GM19239 (cell line): ENCODE measurements at places on chromosomes 5 and 9.

DNA sequence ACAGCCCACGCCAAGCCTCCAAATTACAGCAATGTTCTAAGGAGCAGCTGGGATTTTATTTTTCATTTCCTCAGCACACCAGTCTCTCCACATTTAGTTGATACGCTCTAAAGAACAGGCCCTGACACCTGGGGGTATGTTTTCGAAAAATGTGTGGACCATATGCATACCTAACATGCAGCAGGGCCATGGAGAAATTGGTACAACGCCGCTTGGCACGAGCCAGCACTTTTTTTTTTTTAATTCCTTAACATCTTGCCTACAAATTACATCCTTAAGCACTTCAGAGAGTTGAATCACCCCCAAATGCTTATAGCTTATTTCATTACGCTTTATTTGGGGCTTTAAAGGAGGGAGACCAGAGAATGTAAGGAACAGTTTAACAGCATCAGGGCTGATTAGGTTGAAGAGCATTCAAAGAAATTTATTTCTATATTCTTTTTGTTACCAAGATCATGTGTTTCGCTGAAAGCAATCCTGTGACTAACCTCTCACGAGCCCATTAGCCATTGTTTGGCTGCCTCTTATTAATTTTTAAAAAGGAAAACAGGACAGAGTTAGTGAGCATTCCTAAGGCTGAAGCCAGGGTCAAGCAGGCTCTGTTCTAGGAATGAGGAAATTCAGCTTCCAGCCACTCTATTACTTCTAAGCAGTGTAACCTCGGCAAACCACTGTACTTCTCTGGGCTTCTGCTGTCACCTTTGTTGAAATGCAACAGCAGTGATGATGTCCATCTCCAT is 173.8 kb downstream of the ACTL7B start:
- DNase-seq, result no peak

DNA sequence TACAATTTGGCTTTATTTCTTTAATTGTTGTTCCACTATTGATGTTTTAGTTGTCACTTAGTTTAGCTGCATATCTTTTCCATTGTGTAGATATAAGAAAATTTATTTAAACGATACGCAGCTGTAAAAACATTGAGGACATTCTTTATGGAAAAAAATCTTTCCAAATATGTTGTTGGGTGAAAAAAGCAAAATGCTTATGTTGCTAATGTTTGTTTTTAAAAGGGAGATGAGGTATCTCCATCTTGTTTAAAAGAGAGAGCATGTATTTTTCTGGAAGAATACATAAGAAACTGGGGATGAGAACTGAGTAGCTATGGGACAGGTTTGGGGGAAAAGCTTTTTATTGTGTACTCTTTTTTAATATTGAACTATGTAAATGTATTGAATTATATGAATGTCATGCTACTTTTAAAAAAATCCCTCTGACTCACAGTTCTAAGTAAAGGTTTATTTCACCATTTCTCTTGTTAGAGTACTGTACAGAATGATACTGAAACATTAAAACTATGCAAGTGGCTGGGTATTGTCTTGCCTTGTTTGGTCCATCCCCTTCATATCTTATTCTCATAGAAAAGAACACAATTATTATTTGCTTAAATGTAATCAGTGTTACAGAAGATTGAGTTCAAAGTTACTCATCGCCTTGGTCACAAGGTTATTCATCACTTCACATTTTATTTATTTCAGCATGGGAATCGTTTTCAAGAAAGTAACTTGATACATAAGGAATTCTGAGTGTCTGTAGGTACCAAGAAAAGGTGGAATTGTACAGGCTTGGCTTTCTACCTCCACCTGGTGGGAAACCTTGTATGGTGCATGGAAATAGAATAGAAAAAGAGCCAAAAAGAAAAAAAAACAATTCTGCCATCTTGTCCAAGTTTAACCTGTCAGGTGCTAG is 85.8 kb downstream of the RIC1 start:
- no peak for DNase-seq

GRCh38 chr5:169219351-169219750 is 81.6 kb downstream of the SLIT3 start:
- DNase-seq, result no peak

DNA sequence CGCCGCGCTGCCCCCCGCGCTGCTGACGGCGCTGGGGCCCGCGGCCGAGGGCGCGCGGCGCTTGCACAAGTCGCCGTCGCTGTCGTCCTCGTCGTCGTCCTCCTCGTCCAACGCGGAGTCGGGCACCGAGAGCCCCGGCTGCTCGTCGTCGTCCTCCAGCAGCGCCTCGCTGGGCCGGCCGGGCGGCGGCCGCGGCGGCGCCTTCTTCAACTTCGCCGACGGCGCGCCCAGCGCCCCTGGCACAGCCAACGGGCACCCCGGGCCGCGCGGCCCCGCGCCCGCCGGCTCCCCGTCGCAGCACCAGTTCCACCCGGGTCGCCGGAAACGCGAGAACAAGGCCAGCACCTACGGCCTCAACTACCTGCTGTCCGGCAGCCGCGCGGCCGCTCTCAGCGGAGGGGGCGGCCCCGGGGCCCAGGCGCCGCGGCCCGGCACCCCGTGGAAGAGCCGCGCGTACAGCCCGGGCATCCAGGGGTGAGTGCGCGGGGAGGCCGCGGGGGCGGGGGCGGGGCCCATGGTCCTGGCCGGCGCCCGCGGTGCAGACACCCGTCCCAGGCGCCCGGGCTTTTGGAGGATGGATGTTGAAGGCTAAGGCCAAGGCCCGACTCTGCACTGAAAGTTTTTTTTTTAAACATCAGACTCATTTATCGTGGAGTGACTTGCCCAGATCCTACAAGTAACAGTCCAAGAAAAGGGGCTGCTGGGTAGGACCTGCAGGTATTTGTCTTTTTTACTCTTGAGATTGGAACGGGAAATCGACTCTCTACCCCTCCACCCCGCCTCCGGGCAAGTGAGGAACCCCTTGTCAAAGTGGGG is 1.2 kb downstream of the TENT4A start:
- DNase-seq, result no peak

GRCh38 chr5:58085800-58086199 is 374.1 kb downstream of the PLK2 start:
- no peak for DNase-seq

GRCh38 chr5:129541648-129542251 is 81.7 kb downstream of the ADAMTS19 start:
- no peak for DNase-seq

DNA sequence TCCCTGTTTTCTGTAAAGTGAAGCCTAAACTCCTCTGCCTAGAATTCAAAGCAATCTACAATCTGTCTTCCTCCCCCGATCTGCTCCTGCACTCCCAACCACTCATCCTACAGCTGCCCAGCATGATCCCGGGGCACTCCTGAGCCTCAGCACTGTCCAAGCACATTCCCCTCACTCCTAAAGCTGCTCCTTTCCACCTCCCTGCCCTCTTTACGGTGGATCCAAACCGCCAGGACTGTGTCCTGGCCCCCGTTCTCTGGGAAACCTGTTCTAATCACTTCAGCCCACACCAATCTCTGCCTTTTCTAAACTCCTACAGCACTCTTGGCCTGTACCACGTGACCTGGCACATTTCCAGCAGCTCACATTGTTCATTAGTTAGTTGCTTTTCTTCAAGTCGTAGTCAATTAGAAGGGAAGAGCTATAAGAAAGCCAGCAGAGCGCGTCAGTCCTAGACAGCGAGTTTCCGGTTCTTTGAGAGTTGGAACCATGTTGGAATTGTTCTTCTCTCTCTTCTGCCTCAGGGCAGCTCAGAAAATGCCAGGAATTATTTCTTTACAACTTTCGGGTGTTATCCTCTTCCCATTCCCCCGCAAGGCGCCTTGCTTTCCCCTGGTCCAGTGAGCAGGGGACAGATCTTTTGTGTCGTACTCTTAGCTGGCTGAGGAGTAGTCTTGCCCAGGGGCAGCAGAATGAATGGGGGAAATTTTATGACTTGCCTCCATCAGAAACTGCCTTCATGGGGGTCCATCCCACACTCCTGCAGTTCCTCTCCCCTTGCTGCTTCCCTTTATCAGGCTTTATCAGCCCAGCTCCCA is 60.7 kb downstream of the NRG2 start:
- DNase-seq, result no peak

DNA sequence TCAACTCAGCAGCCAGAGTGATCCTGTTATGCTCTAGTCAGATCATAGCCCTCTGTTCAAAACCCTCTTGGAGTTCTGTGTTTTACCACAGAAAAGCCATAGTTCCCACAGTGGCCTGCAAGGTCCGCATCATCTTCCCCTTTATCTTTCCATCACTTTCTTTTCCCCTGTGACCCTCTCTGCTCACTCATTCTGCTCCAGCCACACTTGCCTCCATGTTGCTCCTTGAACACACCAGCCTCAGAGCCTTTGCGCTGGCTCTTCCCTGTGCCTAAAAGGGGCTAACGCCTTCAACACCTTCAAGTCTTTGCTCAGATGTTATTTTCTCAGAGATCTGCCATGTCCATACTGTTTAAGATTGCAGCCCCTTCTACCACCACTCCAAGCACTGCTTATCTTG is 26.3 kb downstream of the CSF2 start:
- no peak for DNase-seq

DNA sequence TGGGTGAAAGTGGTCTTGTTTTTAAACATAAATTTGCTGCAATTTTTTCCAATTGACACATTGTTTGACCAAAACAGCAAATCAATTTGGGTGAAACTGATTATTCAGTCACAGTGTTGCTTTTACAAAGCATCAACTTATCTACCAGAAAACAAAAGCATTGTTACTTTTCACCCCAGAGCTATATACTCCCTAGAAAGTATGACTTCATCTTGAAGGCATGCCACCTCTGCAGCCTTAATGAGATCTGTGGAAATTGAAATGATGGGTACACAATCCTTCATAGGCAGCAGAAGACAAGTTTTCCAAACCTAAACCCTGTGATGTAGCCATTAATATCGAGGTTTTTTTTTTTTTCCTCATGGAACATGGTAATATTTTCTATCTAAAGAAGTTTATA is 615.9 kb downstream of the CHSY3 start:
- no peak for DNase-seq

DNA sequence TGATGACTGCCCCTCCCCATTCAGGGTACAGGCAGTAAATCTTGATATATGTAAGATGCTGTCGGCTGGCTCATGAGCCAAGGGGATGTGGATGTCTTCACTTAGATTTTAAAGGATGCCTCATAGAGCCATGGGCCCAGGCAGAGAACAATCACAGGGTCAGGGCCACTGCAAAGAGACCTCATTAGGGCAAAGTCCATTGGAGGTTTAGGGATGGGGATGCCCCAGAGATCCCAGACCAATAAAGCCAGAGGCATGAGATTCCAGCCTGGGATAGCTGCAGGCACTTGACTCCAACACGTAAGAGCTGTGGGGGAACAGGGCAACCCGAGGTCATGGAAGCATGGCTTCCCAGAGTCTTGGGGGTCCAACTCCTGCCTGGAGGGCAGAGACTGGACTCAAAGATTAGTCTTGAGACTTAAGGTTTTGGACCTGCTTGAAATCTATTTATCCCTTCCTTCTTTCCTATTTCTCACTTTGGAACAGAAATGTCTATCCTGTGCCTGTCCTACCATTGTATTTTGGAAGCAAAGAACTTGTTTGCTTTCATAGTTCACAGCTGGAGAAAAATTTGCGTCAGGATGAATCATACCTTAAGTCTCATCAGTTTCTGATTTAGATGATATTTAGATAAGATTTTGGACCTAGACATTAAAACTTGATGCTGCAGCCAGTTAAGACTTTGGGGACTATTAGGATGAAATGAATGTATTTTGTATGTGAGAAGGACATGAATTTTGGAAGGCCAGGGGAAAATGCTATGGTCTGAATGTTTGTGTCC is 101.3 kb upstream of the ADRA1B start:
- no peak for DNase-seq

DNA sequence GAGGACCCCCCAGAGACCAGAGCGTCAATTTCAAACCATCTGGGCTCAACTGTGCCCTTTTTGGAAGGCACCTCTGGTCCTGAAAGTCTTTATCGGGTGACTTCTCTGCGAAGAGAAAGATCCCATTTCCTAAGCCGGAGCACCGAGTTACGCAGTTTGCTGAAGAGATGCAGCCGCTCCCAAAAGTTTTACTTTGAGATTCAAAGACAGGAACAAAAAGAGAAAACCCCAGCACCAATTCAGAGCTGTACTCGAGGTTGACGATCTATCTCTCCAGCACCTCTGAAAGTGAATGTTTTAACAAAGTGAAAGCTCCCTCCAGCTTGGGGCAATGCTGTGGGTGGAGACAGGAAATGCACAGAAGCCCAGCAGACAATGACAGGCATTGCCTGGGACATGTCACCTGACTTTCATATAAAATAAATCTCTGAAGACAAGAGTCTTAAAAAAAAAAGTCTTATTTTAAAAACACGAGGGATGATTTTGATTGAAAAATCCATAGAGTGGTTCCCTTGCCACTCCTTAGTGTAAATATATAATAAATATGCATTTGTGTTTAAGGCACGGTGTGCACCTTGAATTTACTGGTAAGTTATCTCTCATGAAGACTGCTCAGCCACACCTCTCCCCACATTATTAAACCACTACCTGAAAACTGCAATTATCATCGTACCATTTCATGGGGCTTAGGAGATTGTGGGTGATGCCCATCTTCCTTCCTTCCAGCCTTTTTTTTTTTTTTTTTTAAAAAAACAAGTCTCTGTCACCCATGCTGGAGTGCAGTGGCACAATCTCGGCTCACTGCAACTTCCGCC is 79.9 kb downstream of the FNBP1 start:
- peak; percentile 57 for DNase-seq

DNA sequence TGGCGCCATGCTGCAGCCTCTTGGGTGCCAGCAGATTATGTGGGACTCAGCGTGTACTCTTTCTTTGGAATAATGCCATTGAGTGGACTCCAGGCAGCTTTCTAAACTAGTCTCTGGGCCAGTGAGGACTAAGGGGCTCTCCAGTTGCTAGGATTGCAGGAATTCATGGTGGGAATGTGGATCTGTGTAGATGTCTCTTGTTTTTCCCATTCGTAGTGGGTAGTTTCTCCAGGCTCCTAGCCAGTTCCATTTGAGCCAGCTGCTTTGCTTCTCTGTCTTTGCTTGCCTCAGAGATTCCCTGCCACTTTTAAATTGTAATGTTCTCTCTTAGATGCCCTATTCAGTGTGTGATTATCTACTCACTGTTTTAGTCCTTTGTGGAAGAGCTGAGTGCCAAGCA is 42.6 kb downstream of the SLF1 start:
- DNase-seq, result no peak
